ENCODE measurements at places on chromosomes 2 and 18.

- DNase-seq = peak; percentile 69
Observed at GRCh38 chr2:43059183-43059897, 167.1 kb downstream of the ZFP36L2 start.

DNA sequence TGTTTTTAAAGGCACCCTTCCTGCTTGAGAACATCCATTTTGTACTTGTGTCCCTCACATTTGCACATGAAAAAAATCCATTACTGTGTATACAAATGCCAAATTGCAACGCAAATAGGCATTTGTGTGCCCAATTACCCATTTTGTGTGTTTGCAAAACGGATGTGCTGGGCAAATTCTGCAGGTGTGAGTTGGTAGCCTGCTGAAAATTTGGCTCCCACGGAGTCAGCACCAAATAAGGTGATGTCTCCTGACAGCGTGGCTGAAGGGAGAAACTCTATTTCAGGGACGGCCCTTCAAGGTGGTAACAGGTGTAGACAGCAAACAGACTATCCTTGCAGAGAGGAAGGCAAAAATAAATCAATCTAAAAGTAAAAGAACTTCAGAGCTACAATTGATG lies 661.1 kb downstream of the BCL11A start:
- no peak for DNase-seq

DNA sequence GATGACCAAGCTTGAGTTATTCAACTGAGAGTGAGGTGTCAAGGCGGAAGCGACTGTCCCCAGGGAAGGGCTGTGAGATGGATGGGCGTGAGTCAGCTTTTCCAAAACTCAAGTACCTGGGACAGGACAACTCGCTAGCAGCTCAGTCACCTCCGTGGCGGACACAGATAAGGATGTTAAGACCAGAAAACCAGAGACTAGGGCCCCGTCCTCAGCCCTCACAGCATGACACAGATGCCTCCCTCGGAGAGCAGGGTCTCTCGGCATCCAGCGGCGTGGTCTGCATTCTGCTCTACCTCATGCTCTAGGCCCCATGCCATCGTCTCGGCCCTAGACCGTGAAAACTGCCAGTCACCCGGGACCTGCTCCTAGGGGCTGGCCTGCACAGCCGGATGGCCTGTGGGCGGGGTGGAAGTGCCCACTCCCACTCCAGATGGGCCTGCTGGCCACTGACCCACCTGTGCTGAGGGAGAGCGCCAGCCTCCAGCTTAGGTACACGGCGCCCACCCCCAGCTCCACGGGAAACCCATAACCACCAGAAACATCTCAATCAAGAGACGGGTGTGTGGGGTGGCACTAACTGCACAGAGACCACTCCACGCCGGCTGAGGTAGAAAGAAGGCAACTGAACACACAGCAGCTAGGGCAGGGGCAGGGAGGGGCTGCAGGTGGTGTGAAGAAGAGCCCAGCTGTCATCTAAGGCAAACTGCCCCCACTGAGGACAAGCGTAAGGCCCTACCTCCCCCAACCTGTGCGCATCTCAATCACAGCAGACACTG lies 39.8 kb downstream of the ANO7 start:
- no peak for DNase-seq

GRCh38 chr18:39494211-39494896 lies 1928.8 kb upstream of the CELF4 start:
- no peak for DNase-seq

GRCh38 chr2:175004980-175005732 lies at the start of gene CHN1:
CHN1 (minus strand) TSS chr2:175005381; CDS start chr2:175004912, 469 bp downstream.
- peak; percentile 77 for DNase-seq

DNA sequence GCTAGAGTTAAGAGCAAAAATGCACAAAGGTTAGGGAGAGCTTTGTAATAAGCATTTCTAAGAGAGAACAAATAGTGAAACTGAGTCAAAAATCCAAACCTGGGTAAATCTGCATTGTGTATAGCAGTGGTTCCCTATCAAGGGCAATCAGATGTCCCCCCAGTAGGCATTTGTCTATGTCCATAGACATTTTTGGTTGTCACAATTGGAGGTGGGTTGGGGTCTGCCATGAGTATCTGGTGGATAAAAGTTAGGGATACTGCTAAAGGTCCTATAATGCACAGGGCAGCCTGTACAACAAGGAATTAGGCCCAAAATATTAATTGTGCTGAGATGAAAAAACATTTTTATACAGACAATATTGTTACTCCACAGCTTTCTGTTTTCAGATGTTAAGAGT lies 21.0 kb downstream of the NOP58 start:
- no peak for DNase-seq

- DNase-seq = no peak
Observed at GRCh38 chr18:45110577-45111501, 430.2 kb downstream of the SETBP1 start.

DNA sequence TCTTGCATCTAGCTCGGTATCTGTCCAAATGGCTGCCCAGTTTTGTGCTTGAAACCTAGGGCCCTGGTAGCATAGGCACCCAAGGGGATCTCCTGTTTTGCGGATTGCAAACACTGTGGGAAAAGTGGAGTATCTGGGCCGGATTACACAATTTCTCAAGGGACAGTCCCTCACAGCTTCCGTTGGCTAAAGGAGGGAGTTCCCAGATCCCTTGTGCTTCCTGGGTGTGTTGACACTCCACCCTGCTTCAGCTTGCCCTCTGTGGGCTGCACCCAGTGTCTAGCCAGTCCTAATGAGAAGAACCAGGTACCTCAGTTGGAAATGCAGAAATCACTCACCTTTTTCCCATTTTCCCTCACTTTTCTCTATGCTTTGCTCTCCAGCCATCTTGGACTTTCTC lies 35.5 kb downstream of the RPRM start:
- no peak for DNase-seq

GRCh38 chr2:101432411-101433181 lies 42.3 kb downstream of the RFX8 start:
- no peak for DNase-seq

DNA sequence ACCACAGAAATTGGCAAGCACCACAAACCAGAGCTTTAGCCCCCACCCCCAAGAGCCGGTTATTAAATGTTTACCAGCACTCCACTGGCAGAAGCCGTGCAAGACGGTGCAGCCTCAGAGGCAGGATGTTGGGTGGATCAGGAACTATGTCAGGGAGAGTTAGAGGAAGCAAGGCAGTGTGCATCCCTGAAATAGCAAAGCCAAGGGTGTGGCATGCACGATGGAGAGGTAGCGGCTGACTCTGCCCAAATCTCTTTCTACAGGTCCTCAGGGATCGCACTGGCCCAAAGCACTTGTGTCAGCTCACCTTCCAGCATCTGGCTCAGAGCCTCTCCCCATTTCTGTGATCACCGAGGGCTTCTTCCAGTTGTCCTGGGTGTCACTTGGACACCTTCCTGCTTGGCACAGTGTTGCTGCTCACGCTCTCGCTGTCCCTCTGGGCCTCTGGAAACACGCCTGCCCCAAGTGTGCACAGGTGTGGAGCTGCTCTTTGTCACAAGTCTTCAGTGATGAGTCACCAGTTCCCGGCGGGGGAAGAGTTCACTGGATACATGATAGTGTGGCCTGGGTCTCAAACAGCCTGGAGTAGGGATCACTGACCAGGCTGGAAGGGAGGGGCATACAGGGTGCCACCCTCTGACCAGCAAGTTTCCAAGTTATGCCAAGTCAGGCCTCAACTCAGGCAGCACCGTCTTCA lies 17.3 kb upstream of the B3GNT7 start:
- DNase-seq = no peak

- DNase-seq = no peak
Observed at GRCh38 chr2:204452464-204453023, 92.7 kb upstream of the PARD3B start.

GRCh38 chr18:240175-240574 lies 27.7 kb downstream of the THOC1 start:
- DNase-seq = no peak

GRCh38 chr2:98846041-98846440 lies 90.0 kb downstream of the CRACDL start:
- no peak for DNase-seq

- DNase-seq = no peak
Observed at GRCh38 chr2:157843935-157844334, 32.2 kb downstream of the ACVR1 start.

DNA sequence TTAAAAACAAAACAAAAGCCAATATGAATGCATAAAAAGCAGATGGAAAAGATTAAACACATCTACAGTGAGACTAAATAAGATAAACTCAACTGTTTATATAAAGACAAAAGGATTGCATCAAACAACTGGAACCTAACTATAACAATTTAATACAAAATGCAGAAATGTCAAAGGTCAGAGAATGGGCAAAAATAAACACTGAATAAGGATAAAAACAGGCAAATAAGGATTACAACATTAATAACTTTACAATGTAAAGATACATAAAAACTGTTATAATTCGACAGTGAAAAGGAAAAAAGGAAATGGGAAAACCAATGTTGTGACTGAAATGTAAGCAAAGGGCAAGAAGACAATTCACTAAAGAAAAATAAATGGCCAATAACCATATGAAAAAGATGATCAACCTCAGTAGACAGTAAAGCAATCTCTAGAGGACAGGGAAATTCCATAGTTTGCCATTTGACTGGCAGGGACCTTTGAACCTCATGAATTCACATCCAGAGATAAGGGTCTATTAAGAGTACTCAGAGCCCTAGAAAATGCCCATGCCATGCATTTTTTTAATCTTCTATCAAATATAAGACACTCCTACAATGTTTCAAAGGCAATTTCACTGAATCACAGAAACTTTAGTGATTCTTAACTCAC lies 83.7 kb downstream of the TMEM131 start:
- DNase-seq = no peak

- no peak for DNase-seq
Observed at GRCh38 chr2:118902266-118903028, 39.5 kb upstream of the MARCO start.

DNA sequence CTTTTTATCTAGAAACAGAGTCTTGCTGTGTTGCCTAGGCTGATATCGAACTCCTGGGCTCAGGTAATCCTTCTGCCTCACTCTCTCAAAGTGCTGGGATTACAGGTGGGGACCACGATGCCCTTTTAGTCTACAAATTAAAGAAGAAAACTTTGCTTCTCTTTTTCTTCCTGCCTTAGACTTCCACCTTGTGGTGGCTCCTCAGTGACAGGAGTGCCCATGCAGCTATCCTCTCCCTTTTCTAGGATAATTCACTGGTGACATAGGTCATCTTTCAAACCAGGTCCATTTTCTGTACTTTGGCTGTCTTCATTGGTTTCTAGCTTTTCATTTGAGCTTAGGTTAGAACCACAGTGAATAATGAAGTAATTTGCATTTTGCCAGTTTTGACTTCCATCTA lies 13.6 kb downstream of the DCAF17 start:
- DNase-seq = no peak

DNA sequence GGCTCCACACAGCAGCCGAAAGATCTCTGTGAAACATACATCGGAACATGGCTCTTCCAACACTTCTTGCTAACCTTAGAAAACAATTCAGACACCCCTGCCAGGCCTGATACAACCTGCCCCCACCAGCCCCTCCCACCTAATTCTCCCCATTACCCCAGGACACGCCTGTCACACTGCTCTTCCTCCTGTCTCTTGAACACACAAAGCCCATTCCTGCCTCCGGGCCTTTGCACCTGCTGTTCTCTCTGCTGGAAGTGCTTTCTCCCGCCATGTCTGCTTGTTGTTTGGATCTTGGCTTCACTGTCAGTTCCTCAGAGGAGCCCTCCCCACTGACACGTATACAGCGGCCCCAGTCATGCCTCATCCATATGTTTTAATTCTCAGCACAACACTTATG lies 24.1 kb downstream of the CELF4 start:
- DNase-seq = no peak

GRCh38 chr2:97697252-97698235 lies 15.8 kb upstream of the ZAP70 start:
- DNase-seq = peak; percentile 98

- no peak for DNase-seq
Observed at GRCh38 chr2:26627350-26628105, 13.6 kb downstream of the CIB4 start.

DNA sequence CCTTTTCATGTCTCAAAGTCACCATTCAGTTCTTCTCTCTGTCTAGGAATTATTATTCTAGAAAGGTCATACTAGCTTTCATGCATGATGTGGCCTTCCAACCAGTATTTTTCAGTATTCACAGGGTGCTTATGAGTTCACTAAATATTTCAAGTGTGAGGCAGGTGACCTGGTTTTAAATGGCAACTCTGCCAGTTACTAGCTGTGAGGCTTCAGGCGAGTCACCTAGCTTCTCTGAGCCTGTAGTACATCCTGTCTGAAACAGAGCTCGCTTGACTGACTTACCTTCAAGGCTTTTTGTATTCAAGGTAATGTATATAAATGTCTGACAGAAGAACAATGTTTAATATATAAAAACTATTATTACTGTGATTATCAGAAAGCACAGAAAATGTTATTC lies 19.4 kb upstream of the ACVR1 start:
- DNase-seq = no peak

GRCh38 chr18:44725300-44726058 lies 44.8 kb downstream of the SETBP1 start:
- peak; percentile 70 for DNase-seq

- no peak for DNase-seq
Observed at GRCh38 chr2:144475569-144476275, 44.2 kb downstream of the ZEB2 start.

GRCh38 chr18:44943311-44943881 lies 262.7 kb downstream of the SETBP1 start:
- no peak for DNase-seq

- DNase-seq = no peak
Observed at GRCh38 chr2:27954221-27954673, 63.7 kb downstream of the BABAM2 start.

GRCh38 chr2:126307740-126308139 lies 348.2 kb upstream of the GYPC start:
- no peak for DNase-seq

GRCh38 chr18:6807515-6808257 lies 78.2 kb downstream of the ARHGAP28 start:
- DNase-seq = no peak

DNA sequence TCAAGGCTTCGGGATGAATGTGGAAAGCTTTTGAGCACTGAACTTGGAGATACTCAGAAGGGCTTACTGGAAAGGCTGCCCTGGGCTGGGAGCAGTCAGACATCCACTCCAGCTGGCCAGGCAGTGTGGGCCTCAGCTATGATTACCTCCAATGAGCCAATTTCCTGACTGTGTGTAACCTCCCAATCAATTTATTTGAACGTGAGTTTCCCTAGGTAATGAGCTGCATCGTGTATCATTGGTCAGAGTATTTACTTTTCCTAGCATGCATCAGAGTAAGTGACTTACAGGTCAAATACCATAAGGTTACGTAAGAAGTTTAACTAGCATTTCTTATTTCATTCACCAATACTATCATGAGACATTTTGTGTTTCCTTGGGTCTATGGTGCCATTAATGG lies 11.0 kb upstream of the CTAGE1 start:
- DNase-seq = no peak

GRCh38 chr18:65288908-65289307 lies 461.9 kb upstream of the CDH7 start:
- DNase-seq = no peak

- peak; percentile 80 for DNase-seq
Observed at GRCh38 chr2:223941579-223942277, 3.4 kb downstream of the WDFY1 start.
